ENCODE measurements at places on chromosomes 16 and 17. TPM values are rescaled to one million over a fixed set of nuclear protein-coding genes. Genes with fewer than 3 reads are reported as not detected.
A peak's percentile ranks its signal among the peaks of the same experiment; 100 is the strongest.

DNA sequence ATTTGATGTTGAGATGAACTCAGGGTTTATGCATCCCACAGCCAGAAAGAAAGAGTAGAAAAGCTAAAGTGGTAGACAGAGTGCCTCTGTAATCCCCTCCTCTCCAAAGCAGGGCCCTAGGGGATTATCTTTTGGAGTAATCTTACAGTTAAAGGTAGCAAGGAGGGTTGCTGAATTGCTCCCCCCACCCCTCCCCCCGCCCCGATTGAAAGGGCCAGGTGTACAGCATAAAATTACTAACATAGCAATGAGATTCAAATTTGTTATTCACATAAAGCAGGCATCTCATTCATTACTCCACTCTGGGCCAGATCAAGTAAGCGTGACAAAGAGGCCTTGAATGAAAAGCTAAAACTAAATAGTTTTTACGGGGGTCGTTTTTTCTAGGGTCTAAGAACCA lies 72.7 kb downstream of the STH start:
- DNase-seq: no peak

CLEC10A gene
- 1.3 TPM for polyA plus RNA-seq

OR1F1 gene
- not detected for polyA plus RNA-seq

HIC1 gene
- 3.7 TPM for polyA plus RNA-seq

SLFN14 gene
- not detected for polyA plus RNA-seq

GRCh38 chr16:85216522-85217375 lies 104.5 kb upstream of the CIBAR2 start:
- no peak for DNase-seq

DNA sequence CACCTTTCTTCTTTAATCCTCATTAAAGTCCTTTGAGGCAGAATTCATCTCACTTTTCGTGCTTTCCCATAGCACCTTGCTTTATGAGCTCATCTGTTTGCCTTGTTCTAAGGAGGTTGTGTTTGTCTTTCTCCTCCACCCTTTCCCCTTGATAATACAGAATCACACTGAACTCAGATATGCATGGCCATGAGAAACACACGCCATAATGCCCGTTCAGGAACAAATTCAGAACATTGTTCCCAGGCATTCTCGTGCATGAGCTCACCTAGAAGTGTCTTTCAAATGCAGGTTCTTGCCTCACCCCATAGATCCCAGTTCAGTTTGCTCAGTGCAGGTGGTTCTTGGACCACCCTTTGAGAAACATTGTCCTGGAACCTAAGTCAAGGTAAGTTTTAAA lies 71.1 kb downstream of the TMEM114 start:
- DNase-seq: peak; percentile 30

DNA sequence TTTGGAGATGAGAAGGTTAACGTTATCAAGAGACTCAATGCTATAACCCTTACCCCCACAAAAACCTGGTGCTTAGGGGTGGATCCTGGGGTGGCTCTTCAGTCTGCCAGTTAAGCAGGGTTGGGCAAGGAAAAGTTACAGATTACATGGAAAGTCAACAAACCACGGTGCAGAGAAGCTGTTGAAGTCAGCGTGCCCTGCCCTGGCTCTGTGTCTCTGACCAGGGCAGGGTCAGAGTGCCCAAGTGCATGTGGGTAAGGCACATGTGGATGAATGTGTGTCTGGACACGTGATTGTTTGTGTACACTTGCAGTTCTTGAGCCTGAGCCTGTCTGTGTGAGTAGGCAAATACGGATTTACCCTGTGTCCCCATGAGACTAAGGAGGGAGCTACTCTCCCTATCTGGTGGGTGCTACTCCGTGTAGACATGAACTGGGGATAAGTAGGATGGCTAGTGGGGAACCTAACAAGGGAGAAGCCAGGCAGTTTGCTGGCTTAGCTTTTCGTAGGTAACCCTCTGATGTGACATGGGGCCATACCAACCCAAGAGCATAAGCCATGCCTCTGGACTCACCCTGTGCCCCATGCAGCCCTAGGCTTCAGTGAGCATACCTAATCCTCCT lies 5.5 kb downstream of the IGFBP4 start:
- DNase-seq: peak; percentile 53

DNA sequence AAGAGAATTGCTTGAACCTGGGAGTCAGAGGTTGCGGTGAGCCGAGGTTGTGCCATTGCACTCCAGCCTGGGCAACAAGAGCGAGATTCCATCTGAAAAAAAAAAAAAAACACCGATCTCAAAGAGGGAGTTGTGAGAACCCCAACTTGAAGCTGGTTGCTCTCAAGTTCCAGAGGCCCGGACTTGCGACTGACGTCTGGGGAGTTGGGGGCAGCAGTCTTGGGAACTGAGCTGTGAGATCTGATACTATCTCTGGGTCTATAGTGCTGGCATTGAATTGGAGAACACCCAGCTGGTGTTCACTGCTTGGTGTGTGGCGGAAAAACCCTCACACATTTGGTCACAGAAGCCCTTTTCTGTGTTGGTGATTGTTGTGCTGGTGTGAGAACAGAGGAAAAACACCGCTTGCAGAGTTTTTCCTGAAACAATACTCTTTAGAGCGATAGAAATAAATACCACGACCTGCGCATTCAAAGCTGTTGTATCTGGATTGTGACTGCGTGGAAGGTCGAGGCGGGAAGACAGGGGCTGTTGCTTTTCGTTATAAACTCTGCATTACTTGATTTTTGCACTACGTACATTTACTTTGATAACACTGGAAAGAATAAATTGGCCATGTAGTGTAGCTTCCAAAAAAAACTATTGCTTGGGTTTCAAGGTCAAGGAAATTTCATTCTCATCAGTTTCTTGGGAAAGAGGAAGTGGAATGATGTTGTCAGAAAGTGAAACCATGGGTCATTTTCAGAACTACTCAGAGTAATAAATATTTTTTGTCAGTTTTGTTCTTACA lies 8.8 kb downstream of the SCIMP start:
- no peak for DNase-seq

- no peak for DNase-seq
Observed at GRCh38 chr17:58321571-58322525, 6.7 kb downstream of the TSPOAP1 start.

GRCh38 chr16:51184702-51185433 lies 33.8 kb upstream of the SALL1 start:
- no peak for DNase-seq

- DNase-seq: no peak
Observed at GRCh38 chr17:80468781-80469493, 7.5 kb downstream of the NPTX1 start.

DNA sequence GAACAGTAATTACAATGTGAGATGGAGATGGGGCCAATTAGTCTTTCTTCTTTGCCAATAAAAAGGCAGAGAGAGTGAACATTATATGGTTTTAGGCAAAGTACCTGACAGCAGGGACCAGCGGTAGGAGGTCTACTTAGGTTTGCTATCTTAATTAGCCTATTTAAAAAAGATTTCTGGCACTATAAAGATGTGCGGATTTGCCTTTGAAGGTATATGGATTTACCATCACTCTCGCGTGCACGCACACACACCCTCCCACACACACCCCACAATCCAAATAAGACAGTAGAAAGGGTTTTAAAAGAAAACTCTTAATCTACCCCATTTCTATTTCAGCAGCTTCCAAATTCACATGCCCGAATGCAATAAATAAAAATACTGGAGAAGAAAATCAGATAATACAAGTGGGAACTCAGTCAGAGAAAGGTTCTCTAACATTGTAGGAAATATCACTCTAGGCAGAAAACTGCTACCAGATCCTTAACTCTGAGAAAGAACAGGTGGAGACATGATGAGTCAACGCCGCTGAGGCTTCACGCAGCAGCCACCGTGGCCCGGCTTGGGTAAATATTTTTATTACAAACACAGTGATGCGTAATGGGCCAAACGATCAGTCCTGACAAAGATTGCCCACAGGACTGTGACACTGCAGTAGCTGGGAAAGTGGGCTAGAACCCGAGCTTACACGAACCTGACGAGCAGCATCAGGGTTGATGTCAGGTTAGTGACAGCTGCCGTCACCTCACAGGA lies 66.6 kb upstream of the AXIN2 start:
- DNase-seq: peak; percentile 14

GRCh38 chr17:48472411-48473281 lies 42.6 kb upstream of the SKAP1 start:
- no peak for DNase-seq

SEZ6L2 gene
- 12.6 TPM for polyA plus RNA-seq

DNA sequence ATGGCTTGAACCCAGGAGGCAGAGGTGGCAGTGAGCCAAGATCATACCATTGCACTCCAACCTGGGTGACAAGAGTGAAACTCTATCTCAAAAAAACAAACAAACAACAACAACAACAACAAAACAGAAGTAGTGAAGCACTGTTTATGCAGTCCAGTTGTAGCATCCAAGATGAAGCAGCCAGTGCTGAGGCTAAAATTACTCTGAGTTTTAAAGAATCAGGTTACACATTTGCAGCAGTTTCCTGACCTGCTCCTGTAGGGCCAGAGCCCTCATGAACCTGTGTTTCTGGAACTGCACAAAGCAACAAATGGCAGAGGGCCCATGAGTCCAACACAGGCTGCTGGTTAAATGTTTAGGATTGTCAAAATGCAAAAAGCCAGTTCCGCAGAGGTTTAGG lies 499.5 kb upstream of the PSMD7 start:
- DNase-seq: no peak

- no peak for DNase-seq
Observed at GRCh38 chr16:60204181-60204580, 1470.1 kb upstream of the GOT2 start.

CCL3 gene
- polyA plus RNA-seq: 0.76 TPM

GRCh38 chr17:49580981-49581647 lies 5.4 kb downstream of the NXPH3 start:
- no peak for DNase-seq

GRCh38 chr16:15032547-15033308 lies 23.1 kb downstream of the NTAN1 start:
- DNase-seq: no peak

DNA sequence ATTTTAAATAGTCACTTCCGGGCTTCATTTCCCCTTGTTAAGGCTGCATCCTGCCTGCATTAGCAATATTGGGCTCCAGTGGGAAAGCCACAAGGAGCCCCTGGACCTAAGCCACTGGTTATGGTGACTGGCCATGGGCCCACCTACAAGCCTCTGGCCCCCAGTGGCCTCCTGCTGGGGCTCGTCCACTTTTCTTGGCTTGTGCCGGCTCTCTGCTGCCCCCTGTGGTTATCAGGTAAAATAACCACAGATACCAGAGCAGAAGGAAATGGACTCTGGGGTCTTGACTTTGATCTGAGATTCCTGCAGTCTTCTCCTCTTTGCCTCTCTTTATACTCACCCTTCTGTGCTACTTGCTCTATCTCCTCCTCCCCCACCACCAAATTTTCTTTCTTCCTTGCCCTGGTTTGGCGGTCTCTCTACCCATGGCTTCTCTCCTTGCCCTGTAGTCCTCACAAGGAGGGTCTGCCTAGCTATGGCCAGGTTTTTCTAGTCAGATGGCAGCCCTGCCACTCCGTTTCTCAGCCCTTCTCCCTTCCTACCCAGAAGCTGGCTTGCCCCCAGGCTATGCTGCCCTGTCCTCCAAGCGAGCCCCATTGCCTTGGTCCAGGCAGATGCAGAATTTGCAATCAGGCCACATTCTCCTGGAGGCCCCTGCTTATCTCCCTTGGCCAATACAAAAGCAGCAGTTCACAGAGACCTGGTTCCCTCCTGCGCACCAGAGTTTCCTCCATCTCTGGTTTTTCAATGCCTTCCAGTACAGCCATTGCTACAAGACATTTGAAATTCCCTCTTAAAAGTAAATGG lies 82.9 kb upstream of the RCVRN start:
- peak; percentile 23 for DNase-seq

GRCh38 chr17:59746849-59747445 lies 39.5 kb downstream of the VMP1 start:
- DNase-seq: no peak

SIAH1 gene
- 10.7 TPM for polyA plus RNA-seq

- DNase-seq: no peak
Observed at GRCh38 chr16:84599521-84600202, 18.2 kb downstream of the COTL1 start.

TMEM95 gene
- not detected for polyA plus RNA-seq

- no peak for DNase-seq
Observed at GRCh38 chr17:42313773-42314566, 25.7 kb downstream of the STAT5A start.

RMI2 gene
- polyA plus RNA-seq: 1.5 TPM

TP53TG3C gene
- not detected for polyA plus RNA-seq

GRCh38 chr17:19769946-19770652 lies 22.0 kb upstream of the ALDH3A1 start:
- DNase-seq: no peak

KNOP1 gene
- 8.7 TPM for polyA plus RNA-seq

DNA sequence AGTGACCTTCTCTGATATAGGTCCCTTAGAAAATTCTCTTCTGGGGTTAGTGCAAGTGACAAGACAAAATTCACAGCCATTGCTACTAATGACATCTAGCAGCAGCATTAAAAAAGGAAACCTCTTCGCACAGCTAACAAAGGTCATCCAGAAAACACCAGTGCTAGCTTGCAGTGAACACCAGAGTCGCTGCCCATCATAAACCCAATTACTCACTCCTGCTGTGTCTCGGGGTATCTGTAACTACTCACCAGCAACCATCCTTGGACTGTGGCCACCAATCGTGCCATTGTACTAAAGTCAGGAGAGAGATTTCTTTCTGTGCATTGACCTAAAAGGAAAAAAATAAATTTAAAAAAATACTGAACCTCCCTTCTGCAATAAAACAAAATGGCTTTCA lies 1494.7 kb upstream of the CDH8 start:
- no peak for DNase-seq

ANKRD13B gene
- 5.8 TPM for polyA plus RNA-seq

DNA sequence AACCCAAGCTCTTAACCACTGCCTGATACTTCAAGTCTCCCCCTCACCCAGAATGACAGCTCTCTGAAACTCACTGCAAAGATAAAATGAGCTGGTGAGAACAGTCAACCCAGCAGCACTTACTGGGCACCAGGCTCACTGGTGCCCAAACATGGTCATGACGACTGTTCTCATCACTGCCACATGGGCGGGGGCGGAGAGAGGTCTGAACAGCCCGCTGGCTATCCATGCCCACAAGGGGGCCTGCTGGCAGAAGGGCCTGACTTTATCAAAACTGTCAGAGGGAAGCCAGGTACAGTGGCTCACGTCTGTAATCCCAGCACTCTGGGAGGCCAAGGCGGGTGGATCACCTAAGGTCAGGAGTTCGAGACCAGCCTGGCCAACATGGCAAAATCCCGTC lies 4.0 kb downstream of the MYBBP1A start:
- no peak for DNase-seq

- no peak for DNase-seq
Observed at GRCh38 chr16:63813862-63814261, 1308.0 kb downstream of the CDH11 start.

GABARAPL2 gene
- polyA plus RNA-seq: 117 TPM

RBBP6 gene
- 31.3 TPM for polyA plus RNA-seq
